ENCODE measurements at places on chromosomes 16 and 17.

GRCh38 chr16:5916711-5917191 is 819.2 kb upstream of the EEF2KMT start:
- DNase-seq: no peak

DNA sequence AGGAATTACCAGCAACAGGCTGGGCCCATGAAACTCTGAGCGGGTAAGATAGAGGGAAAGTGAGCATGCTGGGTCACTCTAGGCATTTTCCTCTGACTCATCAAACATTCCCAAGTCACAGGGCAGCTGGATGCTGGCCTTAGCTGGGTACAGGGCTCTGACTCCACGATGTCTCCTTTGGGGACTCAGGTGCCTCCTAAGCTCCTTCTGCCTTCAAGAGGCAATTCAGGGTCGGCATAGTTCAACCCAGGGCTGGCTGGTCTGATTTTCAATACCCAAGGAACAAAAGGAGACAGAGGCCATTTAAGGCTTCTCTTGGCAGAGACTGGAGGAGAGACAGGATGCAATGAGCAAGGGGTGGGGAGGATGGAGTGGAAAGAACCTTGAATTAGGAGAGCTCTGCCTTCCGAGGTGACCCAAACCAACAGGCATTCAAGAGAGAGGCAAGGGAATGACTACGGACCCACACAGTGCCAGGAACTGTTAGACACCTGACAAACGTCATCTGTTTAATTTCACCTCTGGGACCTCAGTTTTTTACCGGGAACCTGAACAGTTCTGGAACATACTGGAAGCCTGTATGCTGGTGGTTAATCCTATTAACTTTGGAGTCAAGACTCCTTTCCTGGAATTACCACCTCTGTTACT is 910 bp downstream of the WBP2 start:
- no peak for DNase-seq

- no peak for DNase-seq
Measured at GRCh38 chr16:55981557-55981956, 106.4 kb upstream of the CES5A start.

DNA sequence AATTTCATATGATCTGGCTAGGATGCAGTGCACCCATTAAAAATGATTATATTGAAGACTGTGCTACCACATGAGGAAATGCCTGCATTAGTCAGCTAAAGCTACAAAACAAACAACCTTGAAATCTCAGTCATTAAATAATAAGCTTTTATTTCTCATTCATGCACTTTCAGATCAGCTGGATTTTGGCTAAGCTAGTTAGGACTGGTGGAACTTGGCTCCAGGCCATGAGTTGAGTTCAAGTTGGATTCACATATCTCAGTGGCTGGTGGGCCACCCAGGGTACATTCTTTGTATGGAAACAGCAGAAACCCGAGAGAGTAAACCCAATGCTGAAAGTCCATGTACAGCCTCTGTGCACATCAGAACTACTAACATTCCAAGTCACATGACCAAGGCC is 6.4 kb upstream of the SLFN12L start:
- no peak for DNase-seq

- DNase-seq: no peak
Measured at GRCh38 chr17:39069114-39069756, 82.2 kb downstream of the PLXDC1 start.

DNA sequence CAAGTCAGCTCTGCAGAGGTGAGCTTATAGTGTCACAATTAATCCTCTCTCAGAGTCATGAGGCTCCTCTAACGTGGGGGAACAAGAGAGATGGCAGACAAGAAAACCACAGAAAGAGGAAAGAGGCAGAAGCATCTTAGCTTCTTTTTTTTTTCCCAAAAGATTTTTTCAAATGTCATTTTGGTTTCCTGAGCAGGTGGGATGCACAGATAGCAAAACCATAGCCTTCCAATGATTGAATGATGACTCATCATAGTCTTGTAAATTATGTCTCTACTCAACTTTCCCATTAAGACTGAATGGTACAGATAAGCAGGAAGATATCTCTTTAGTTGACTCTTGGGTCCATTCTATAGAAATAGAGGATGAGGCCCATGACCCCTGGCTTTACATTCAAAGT is 162.8 kb upstream of the ZFHX3 start:
- no peak for DNase-seq

DNA sequence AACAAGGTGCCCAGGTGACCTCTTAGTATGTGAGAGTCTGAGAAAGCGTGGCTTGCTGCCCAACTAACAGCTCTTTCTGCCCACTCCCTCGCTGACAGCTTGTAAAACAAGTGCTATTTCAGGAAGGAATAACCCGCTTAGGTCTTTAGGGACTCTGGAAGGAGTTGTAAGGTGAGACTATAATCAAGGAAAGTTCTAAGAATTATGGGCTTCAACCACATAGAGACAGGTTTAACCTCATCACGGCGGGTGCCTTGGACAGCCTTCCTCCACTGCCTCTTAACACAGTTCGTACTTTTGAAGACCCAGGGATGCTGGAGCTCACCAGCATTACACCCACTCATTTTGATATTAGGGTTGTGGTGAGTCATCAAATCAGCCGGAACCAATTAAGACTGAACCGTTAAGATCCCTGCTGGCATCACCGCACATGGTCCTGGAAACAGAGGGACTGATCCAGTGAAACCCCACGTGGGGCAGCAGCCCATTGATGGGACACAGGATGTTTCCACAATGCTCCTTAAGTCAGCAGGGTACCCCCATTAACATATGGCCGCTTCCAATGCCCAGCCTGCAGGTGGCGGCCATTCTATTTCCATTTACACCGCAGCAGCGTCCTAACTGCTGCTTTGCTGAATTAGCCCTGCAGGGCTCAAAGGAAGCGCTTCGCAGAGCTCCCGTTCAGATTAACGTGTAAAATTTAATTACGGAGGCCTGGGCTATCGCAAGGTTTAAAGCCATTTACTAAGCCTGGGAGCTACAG is 176.6 kb upstream of the SDK2 start:
- DNase-seq: no peak
